Naive thymus-derived CD4-positive, alpha-beta T cell (primary cell): ENCODE measurements at places on chromosomes 16 and 17. TPM values are rescaled to one million over a fixed set of nuclear protein-coding genes. Genes with fewer than 3 reads are reported as not detected.
A peak's percentile ranks its signal among the peaks of the same experiment; 100 is the strongest.

Gene TSPOAP1
- total RNA-seq, result 11.8 TPM

Gene SMPD3
- 6.1 and 7.8 TPM in 2 replicates for total RNA-seq

Gene XAF1
- total RNA-seq, result 76.6 TPM

Gene TNFSF13
- 3.2 TPM for total RNA-seq

Gene KCTD19
- not detected in 2 replicates for total RNA-seq

Gene C17orf50
- total RNA-seq, result not detected in 2 replicates

Gene DHX58
- 54.8 TPM for total RNA-seq

Gene MARVELD3
- total RNA-seq, result not detected

Gene LAT
- total RNA-seq, result 195 TPM

Gene SPNS2
- total RNA-seq, result not detected

Gene NPIPA3
- 6.6 TPM for total RNA-seq

Gene P2RX1
- total RNA-seq, result 0.31 and 0.63 TPM in 2 replicates

Gene KRT39
- not detected for total RNA-seq

Gene SNX20
- 70.8 TPM for total RNA-seq

DNA sequence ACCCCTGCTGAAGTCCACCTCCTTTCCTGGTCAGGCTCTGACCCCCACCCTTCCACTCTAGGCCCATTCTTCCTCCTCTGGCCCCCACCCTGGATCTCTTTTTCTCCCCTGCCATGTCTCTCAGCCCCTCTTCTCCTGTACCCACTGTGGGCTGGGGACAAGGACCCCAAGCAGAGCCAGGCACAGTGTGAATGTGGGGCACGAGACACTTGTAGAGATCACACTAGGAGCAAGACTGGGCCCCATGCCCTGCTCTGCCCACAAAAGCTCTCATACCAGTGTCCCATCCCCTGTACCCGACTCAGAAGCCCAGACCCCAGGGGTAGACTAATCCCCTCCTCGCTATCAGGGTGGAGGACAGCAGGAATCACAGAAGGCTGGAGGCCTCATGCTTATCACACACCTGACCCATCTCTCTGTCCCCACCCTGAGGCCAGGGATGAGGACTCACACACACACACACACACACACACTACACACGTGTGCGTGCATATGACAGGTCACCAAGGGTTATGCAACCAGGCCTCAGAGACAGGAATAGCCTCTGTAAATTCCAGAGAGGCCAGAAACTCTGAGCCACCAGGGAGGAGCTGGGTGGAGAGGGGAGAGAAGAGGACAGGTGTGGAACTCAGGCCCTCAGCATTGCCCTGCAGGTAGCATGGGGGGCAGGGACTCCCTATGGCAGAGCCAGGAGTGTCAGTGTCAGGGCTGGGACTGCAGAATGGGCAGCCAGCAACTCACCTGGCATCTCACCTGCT lies 21.1 kb downstream of the ARHGAP27 start:
- DNase-seq, result no peak

DNA sequence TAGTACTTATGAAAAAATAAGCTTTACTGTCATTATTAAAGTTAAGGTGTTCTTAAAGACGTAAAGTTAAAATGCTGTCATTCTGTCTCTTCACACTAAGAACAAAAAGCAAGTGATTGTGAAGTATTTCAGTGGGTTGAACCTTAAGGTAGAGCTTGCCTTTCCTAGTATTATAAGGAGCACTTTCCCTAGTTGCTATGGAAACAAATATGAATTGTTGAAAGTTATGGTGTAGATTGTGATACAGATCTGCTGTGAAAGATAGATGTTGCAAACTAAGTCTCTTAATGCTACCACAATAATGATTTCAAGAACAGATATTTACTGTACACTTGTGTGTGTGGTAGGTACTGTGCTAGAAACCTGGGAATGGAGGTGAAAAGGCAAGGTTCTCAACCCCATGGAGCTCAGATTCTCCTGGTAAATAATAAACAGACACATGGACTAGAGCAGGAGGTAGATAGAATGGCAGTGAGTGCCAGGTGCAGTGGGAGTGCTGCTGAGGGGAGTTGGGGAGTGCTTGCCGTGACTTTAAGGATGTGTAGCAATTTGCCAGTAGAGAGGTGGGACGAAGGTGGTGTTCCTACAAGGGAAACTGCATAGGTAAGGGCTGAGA lies 34.7 kb downstream of the MRTFB start:
- no peak for DNase-seq

DNA sequence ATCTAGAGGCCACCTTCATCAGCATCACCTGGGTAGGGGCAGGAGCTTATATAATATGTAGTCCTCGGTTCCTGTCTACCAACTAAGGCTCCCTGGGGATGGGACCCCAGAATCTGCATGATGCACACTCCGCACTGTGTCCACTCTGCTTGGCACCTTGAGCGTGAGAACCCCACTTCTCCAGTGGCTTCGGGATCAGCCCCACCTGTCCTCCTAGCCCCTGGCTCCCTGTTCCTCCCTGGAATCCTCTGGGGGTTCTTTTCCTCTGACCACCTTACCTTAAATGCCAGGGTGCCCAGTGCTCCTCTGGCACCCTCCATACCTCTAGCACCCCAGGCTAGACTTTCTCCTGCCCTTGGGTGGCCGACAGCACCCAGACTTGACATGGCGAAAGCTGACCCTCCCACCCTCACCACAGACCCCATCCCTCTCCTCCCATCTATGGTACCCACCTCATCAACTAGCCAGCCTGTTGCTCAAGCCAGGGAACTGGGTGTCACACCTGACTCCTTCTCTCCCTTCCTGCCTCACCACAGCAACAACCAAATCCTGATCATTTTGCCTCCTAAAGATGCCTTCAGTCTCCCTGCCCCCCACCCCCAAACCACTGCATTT lies 2.8 kb upstream of the NXPH3 start:
- no peak for DNase-seq

- DNase-seq, result no peak
These were observed 8.3 kb upstream of the NOS2 start for GRCh38 chr17:27808628-27809027.

GRCh38 chr16:11196286-11196828 lies 59.6 kb downstream of the SOCS1 start:
- no peak for DNase-seq

DNA sequence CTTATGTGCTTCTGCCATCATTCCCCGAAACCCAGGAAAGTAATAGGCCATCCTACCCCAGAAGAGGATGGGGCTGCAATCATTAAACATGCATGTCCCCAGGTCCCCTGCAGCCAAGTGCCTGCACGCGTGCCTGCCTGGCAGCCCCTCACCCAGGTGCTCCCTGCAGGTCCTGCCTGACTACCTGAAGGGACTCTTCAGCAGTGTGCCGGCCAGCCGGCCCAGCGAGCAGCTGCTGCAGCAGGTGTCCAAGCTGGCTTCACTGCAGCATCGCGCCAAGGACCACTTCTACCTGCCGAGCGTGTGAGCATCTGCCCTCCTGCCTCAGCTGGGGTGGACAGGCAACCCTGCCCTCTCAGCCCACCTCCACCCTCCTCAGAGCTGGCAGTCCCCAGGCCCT lies 16.2 kb upstream of the ALKBH5 start:
- DNase-seq, result no peak

- DNase-seq, result peak; percentile 48
These were observed 10.6 kb upstream of the TERF2 start for GRCh38 chr16:69396187-69397061.

- no peak for DNase-seq
These were observed 646.6 kb downstream of the TOX3 start for GRCh38 chr16:51900221-51900780.

GRCh38 chr16:80570106-80570478 lies 29.3 kb downstream of the DYNLRB2 start:
- DNase-seq, result no peak

- no peak for DNase-seq
These were observed 231.2 kb downstream of the SEC14L1 start for GRCh38 chr17:77371888-77372443.

DNA sequence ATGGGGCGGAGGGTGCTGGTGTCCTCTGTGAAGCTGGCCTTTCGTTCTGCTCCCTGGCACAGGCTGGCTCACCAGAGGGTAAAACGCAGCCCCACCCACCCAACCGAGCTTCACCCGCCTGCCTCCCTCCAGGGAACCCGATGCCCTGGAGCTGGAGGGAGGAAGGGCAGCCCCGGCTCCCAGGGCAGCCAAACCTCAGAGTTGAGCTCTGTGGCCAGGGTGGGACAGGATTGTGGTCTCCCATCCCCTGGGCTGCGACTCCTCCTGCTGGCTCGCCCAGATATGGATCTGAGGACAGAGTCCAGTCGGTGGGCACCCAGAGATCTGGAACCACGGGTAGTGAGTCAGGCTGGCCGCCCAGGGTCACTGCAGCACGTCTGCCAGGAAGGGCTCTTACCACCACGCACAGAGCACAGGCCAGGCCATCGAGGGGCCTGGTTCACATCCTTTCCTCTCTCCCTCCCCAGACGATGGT lies 42.6 kb upstream of the CHMP6 start:
- DNase-seq, result no peak

DNA sequence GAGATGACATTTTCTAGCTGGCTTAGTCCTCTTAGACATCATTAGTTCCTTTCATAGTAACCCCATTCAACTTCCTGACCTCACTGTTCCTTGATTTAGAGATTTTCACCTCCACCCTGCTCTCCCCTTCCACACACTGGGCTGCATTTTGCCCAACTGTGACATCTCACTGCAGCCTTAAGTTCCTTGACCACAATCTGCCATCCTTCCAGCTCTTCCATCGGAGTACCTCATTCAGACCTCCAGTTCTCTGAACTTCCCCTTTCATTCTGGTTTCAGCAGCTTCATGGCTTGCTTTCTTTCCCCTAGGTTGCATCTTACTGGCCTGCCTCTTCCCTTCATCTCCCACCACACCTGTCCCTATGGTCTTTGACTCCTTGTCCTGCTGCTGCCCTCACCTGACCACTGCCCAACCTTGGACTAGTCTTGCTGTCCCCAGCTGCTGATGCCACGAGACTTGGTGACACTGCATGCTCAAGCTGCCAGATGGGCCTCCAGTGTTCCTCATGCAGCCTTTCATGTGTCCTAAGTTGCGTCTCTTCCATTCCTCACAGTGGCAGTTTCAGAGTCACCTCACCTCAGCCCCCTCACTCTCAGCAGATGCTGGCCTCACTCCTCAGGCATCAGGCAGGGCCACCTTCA lies 40.8 kb downstream of the NUP88 start:
- DNase-seq, result no peak

GRCh38 chr17:16569358-16569712 lies 331 bp upstream of the ZNF287 start:
- no peak for DNase-seq

- DNase-seq, result no peak
These were observed 691.6 kb upstream of the RBFOX1 start for GRCh38 chr16:6641091-6641490.

- no peak for DNase-seq
These were observed 2.9 kb downstream of the PHKB start for GRCh38 chr16:47463771-47464624.

GRCh38 chr16:31105677-31106213 lies 2.4 kb upstream of the BCKDK start:
- peak; percentile 76 for DNase-seq

- DNase-seq, result no peak
These were observed 299.8 kb downstream of the CNTNAP4 start for GRCh38 chr16:76577003-76577402.

- no peak for DNase-seq
These were observed 11.5 kb upstream of the IL34 start for GRCh38 chr16:70634861-70635260.

DNA sequence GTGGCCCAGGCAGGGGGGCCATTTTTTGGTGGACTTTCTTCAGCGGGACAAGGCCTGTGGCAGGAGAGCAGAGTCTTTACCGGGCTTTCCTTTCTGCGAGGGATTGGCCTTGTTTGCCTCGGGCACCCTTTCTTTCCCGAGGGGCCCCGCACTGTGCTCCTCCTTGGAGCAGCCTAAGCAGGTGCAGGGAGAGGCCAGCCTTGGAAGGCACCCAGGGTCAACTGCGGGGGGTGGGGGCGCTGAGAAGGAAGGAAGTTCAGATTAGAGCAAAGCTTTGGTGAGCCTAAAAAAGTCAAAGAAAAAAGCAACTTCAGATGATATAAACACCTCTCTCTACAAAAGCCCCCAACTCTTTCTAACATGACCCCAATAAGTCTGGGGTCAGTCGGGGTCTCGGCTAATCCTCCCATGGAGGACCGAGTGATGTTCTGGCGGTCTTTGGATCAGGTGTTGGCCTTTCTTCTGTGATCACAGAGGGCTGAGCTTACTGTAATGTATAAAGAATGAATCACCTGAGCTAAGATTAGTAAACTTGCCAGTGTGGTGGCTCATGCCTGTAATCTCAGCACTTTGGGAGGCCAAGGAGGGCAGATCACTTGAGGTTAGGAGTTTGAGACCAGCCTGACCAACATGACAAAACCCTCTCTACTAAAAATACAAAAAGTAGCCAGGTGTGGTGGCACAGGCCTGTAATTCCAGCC lies 63.0 kb downstream of the PGS1 start:
- no peak for DNase-seq

DNA sequence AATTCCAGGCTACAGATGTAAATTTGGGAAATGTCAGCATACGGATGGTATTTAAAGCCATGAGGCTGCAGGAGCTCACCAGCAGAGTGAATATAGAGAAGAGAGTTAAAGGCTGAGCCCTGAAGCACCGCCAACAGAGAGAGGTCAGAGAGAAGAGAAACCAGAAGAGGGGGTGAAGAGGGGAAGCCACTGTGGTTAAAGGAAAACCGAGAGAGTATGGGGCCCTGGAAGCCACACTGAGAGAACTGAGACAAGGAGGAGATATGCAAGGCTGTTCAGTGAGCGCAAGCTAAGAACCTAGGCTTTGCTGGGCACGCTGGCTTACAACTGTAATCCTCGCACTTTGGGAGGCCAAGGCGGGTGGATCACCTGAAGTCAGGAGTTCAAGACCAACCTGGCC lies 24.6 kb downstream of the COPRS start:
- DNase-seq, result no peak

DNA sequence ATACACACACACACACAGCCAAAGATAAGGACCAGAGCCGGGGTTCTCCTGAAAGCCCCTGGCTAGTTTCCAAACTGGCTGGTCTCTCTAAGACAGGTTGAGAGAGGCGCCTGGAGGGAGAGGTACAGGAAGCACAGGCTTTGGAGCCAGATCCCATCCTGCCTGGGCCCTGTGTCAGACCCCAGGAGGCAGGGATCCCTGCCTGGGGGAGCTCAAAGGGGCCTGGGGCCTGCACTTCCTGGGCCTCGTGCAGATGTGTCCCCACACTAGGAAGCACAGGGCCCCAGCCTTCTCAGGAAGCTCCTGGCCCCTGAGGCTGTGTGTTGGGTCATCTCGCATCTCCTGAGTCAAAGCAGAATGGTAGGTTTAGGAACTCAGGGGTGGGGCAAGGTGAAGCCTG lies 16.0 kb downstream of the SLC5A10 start:
- no peak for DNase-seq

DNA sequence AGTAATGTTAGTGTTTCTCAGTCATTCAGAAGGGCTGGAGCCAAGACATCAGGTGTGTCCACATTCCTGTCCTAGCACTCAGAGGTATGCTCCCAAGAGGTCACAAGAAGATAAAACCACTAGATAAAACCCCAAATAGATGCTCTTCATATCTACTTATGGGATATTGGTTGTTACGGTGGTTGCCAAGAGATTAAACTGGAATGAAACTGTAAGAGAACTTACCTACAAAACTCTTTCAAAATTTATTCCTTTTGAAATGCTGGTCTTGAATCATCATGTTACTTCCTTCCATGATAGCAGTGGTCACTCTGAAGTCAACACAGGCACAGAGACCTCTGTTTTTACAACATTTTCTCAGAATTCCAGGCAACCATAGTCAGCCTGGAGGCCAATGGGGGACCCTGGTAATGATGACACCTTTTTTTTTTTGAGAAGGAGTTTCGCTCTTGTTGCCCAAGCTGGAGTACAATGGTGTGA lies 122.4 kb upstream of the WSCD1 start:
- DNase-seq, result no peak
